ENCODE measurements at places on chromosomes 16 and 17.

GRCh38 chr17:61306003-61306402 lies 93.6 kb upstream of the TBX2 start:
- DNase-seq, result no peak

GRCh38 chr17:42577140-42577531 lies 393 bp downstream of the PSMC3IP start:
- no peak for DNase-seq

- DNase-seq, result no peak
Measured at GRCh38 chr17:64401941-64402340, 11.3 kb upstream of the PECAM1 start.

GRCh38 chr16:66205287-66206231 lies 160.9 kb upstream of the CDH5 start:
- DNase-seq, result no peak

- DNase-seq, result no peak
Measured at GRCh38 chr17:75270966-75271232, at the start of gene MIF4GD. TSS of gene MIF4GD (minus strand) at chr17:75271231. CDS start at chr17:75270195, 1,036 bp downstream.

DNA sequence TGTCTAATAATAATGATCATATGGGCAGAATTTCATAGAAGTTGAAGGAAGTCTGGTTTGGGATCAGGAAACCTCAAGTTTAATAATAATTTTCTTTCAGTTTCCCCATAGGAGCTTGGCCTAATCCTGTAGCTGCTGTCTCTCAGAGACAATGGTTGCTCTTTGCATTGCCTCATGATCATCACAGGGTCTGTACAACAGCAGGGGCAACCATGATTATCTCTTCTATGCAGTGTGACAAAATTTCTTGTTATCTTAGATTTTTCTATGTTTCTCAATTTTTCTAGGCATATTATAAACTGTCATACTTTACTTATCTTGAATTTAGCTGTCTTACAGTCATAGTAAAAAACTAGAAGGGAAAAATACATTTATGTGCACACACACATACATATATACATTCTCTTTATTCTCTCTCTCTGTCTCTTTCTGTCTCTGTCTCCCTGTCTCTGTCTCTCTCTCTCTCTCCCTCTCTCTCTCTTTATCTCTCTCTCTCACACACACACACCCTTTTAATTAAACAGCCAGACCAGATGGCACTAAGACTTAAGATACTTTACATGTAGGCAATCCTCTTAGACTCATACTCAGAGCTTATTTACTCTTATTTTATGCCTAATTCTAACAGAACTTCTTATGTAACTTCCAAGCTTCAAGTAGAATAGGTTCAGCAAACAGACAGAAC lies 30.5 kb downstream of the SMIM36 start:
- no peak for DNase-seq

DNA sequence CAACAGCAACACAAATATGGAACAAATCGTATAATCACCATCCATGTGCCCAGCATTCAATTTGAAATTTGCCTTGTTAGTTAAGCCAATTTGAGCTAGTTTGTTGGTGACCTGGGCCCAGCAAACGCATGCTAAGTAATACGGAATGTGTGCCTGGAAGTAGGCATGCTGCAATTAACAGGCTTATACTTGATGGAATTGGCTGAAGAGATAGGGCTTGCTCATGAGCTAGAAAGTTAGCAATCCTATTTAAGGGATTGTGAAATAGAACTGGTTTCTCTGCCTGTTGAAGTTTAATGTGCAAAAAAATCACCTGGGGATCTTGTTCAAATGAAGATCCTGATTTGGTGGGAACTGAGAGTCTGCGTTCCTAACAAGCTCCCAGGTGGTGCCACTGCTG lies 8.5 kb upstream of the LPO start:
- no peak for DNase-seq

DNA sequence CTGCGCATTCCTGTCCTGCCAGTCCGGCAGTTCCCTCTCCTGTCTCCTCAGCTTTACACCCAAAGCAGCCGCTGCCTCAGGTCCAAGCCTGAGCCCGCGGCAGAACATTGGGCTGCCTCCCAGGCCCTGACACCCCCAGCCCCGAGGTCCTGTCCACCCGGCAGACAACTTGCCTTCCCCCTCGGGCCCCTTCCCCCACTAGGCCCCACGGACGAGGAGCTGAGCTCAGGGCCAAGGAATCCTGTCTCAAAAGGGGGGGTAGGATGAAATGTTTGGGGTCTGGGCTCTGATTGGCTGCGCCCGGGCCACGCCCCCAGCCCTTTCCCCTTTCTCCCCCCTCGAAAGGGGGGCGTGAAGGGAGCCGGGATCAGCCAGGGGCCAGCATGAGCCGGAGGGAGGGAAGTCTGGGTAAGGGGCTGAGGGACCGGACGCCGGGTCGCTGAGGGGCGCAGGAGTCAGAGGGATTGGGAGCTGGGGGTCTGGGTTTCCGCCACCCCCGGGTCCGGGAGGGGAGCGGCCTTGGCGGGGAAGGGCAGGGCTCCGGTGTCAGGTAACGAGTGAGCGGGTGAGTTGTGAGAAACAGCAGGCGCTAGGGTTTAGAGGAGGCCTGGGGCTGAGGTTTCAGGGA lies at the start of gene CTF1:
Gene CTF1, plus strand, starts transcription at position 354 of the 628 bp plus-strand sequence. Its CDS starts 30 bp downstream, at position 384.
- DNase-seq, result peak; percentile 87

DNA sequence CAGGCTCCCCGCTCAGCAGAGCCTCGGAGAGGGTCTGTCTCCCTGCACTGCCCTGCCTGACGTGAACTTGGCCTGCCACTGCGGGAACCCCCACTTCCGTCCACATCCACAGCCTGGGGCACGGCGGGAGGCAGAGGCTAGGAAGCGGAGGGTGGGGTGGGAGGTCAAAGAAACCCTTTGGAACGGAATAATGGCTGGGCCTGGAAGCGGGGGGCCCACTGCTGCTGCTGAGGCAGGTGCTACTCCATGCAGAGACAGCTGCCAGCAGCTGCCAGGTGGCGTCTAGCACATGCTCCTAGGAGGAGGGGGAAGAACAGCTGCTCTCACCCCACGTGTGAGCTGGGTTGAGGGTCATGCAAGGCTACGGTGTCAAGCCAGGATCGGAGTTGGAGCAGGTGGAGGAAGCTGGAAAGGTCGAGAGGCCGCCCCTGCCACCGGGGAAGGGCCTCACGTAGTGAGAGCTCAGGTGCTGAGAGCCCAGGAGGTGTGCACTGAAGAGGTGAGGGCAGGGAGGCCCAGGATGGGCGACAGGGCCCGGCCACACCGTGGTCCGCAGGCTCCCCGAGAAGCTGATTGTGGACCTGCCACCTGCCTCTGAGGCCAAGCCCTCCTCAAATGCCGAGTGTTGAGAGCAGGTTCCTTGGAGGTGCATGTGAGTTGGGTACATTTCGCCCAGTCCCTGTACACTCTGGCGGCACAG lies 9.8 kb downstream of the FSCN2 start:
- no peak for DNase-seq
